ENCODE measurements at places on chromosomes 2 and 18. TPM values are rescaled to one million over a fixed set of nuclear protein-coding genes. Genes with fewer than 3 reads are reported as not detected.

Gene NT5C1B
- not detected for total RNA-seq

Gene VAMP5
- 10.4 TPM for total RNA-seq

Gene HOXD8
- total RNA-seq: 3.1 TPM

Gene CCDC150
- not detected for total RNA-seq

Gene DIPK1C
- not detected for total RNA-seq
